ENCODE measurements at places on chromosomes 5 and 9. TPM values are rescaled to one million over a fixed set of nuclear protein-coding genes. Genes with fewer than 3 reads are reported as not detected.

- peak; percentile 70 for DNase-seq
Observed at GRCh38 chr5:6812800-6813731, 99.8 kb downstream of the TENT4A start.

- DNase-seq, result no peak
Observed at GRCh38 chr9:101158361-101158760, 129.8 kb downstream of the PLPPR1 start.

DNA sequence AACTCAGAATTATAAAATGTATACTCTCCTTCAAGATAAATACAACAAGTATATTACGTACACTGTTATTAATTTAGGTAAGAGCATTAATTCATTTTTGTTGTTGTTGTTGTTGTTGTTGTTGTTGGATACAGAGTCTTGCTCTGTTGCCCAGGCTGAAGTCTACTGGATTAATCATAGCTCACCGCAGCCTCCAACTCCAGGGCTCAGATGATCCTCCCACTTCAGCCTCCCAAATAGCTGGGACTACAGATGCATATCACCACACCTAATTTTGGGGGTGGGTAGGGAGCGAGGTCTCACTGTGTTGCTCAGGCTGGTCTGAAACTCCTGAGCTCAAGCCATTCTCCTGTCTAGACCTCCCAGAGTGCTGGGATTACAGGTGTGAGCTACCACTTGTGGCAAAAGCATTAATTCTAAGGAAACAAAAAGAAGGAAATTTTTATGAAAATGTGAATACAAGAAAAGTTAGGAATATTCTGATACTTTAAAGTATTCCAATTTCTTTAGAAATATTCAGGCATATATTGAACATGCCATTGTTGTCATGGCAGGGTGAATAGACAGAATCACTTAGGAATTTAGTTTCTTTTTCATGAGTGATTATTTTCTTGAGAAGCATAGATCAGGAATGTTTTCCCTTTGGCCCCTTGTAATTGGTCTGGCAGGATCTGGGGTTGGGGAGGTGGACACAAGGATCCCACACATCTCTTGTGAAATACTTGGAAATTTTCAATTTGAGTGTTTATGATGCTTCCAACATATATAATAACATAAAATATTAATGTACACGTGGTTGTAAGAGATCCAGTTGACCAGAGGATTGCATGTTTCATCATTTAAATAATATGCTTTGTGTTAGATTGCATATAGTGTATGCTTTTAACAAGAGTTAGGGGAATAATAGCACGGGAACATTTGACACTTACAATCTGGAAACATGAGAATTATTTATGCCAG, 263.6 kb downstream of the FANCC start:
- DNase-seq, result no peak

DNA sequence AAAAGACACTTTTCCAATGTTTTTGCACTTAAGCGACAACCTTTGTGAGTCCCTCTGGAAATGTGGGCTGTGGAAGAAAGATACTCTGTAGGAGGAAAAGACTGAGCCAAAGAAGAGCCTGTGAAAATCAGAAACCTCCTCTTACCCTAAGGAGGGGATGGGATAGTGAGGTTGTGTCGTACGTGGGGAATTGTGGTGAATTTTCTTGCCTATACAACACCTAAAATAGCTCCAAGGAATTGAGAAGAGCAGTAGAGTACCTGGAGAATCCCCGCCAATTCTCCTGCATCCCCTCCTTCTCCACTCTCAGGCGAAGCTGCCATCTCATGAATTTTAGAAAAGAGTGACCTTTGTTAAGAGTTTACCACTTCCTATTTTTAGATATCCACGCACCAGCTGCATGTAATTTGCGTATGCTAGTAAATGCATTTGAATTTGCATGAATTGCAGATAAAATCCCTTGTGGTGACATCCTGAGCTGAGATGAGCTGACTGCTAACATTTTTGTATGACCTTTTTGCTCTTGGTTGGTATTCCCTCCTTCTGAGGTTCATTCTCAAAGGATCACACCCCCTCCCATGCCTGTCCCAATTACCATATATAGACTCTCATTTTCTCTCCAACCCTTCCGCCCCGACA, 147.2 kb downstream of the PCSK5 start:
- no peak for DNase-seq

GRCh38 chr9:12784461-12785259, 9.8 kb downstream of the LURAP1L start:
- DNase-seq, result peak; percentile 77

- DNase-seq, result no peak
Observed at GRCh38 chr9:125513303-125513667, 193.7 kb downstream of the MAPKAP1 start.

DNA sequence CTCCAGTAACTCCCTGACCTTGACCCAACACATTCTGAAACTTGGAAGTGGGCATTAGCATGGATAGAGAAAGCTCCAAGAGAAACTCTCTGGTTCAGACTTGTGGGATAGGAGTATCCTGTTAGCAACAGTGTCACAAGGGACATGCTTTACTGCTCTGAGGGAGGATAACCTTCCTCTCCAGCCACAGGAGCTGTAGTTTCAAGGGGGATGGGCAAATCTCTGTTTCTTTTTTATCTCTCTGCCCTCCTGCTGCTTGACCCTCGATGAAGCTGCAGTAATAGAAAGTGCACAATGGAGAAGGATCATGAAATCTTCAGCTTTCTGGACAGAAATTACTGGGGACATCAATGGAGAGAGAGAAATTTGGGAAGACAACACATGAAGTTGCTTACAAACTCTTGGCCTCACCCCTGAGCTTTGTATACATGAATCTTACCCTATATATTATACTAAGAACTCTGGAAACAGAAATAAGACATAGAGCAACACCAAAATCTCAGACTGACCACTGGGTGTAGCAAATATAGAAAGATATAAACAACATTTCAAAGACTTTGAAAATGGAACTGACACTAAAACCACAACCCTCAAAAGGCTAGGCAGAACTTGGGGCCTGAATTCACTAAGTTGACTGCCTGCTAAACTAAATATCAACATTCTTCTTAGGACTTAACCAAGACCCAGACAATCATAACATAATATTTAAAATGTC, 471.0 kb upstream of the MEF2C start:
- DNase-seq, result no peak

- no peak for DNase-seq
Observed at GRCh38 chr9:116837018-116837989, 150.2 kb downstream of the TRIM32 start.

- DNase-seq, result no peak
Observed at GRCh38 chr9:20580673-20581072, 41.6 kb downstream of the MLLT3 start.

DNA sequence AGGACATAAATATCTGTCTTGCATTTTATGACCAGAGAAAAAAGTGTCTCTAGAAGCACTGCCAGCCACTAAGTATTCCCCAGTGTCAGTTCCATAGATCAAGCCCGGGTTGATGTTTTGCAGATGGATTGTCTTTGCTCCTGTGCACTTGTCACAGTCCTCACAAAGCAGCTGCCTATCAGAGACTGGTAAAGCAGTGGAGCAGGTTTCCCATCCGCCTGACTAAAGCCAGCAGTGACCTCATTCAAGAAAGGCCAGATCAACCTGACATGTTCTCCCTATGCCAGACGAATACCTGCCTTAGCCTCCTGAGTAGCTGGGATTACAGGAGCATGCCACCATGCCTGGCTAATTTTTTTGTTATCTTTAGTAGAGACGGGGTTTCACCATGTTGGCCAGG, 26.8 kb upstream of the GARNL3 start:
- no peak for DNase-seq

- DNase-seq, result no peak
Observed at GRCh38 chr5:178067755-178068154, 45.6 kb upstream of the N4BP3 start.

- no peak for DNase-seq
Observed at GRCh38 chr9:82184524-82184923, 196.0 kb downstream of the SPATA31D1 start.

DNA sequence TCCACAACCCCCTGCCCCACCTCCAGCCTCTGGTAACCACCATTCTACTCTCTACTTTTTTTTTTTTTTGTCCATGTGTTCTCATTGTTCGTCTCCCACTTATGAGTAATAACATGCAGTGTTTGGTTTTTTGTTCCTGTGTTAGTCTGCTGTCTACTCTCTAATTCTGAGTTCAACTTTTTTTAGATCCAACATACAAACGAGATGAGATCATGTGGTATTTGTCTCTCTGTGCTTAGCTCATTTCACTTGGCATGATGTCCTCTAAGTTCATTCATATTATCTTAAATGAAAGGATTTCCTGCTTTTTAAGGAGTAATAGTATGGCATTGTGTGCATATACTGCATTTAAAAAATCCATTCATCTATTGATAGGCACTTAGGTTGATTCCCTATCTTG, 130.9 kb downstream of the NMUR2 start:
- DNase-seq, result no peak

DNA sequence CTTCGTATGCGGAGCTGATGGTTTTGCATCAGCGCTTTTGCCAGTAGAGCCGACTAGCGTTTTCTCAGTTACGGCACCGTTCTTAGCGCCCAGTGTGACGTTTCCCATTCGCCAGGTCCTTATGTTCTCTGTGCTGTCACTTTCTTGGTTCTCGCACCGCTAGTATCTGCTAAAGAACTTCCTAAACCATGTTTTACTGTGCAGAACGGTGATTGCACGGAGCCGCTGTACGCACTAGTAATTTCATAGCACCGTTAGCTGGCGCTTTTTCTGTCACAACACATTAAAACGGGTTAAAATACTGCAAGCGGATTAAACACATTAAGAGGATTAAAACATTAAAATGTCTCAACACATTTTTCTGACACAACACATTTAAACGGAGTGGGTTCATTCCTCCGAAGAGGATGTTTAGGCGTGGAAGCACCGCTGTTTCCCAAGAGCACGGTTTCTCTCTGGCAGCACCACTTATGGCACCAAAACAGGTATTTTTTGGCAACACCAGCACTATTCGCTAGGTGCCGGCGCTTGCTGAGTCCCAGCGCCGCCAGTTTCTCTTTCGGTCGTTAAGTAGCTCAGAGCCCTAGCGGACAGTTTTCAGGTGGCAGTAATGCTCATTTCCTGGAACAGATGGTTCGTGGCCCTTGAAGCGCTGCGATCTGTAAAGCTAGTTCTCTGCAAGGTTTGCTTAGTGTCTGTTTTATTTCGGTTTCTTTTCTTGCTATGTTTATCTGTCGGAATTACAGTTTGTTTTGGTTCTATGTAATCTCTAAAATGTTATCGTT, 20.3 kb downstream of the ANXA2R start:
- DNase-seq, result no peak

DNA sequence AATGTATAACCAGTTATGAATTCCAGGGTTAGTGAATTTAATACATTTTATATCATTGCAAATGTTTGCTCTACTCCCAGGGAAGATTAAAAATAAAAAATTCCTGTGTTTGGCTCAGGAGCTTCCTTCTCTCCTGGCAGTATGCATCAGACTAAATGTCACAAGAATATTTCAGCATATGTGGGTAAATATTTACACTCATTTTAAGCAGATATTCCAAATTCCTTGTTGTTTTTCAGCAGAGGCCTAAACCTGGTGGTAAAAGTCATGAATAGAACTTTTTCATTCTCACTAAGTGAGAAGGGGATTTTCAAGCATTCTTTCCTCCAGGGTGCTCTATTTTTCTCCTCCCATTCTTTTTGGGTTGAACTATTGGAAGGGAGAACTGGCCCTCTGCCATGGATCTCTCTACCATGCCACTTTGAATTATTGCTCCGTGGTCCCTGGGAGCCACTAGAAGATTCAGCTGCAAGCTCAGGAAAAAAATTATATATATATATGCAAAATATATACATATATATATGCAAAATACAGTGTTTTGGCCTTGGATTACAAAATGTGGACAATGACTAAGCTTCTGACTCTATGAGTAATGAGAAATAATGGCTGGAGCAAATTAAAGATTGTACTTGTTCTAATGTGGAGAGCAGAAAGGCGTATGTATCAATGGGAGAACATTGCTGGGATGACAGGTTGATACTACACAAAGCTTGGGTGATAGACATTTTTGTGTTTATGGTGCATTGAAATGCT, 180.6 kb upstream of the PAPPA start:
- DNase-seq, result no peak

GRCh38 chr5:153674356-153674755, 183.9 kb downstream of the GRIA1 start:
- DNase-seq, result no peak

DNA sequence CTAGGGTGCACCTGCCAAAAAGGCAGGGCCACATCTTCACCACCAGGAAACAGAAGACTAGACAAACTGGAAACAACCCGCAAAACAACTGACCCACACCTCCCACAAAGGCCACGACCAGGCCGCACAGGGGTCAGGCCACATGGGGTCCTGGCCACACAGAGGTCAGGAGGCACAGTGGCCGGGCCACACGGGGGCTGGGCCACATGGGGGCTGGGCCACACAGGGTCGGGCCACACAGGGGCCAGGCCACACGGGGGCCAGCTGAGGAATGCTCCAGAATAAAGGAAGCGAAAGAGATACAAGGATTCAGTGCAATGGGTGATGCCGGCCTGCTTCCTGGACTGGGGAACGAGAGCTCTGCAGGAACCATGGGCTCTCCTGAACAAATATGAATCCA, 91.6 kb downstream of the OLFM1 start:
- no peak for DNase-seq

DNA sequence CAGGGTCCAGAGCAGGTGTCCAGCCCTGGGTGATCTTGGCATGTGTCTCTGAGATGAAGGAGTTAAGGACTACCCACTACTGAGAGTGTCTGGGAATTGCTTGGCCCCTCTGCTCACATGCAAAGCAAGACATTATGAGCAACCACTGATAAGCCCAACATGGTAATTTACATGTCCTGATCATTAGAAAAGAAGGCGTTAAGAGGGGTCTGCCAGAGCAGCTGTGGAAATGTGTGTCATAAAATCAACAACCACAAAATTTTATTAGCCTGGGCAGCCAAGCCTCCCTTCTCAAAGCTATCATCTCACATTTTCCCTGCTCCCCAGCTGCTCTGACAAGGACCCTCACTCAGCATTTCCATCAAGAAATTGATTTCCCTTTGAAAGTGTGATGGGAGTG, 351.0 kb downstream of the SPOCK1 start:
- no peak for DNase-seq

DNA sequence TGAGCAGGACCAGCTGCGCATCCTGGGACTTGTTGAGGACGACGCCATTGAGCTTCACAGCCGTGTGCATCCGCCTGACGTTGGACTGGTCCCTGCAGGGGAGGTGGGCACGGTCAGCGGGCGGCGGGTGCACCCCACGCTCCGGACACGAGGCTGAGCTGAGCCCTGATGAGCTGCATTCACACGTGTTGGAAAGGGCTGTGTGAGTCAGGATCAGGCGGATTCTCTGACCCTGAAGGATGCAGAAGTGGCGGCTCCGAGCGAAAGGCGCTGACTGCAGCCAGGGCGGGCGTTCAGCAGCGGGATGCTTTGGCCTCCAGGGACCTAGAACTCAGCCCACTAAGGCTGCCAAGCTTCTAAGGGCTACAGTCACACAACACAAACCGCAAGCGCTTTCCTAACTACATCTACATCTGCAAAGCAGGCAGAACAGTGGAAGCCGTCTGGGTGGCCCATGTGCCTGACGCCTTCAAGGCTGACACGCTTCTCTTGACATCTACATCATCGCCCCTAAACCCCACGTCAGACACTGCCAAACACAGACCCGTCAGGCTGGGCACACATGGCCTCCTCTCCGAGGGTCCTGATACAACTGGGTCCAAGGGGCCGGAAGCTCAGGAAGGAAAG, 44.9 kb downstream of the NKD2 start:
- DNase-seq, result no peak

Gene C7
- 179 TPM for total RNA-seq

Gene TAF11L9
- not detected for total RNA-seq

Gene PPP3R2
- total RNA-seq, result not detected

Gene AGXT2
- total RNA-seq, result not detected

Gene PCDHGB2
- total RNA-seq, result 12.2 TPM

Gene WDR31
- total RNA-seq, result 0.21 TPM

Gene PLCXD3
- total RNA-seq, result 7.2 TPM

Gene PCDHGB6
- total RNA-seq, result 3.9 TPM

Gene SLC36A3
- total RNA-seq, result not detected

Gene KLHL3
- total RNA-seq, result 7.5 TPM
